Stimulated activated CD4-positive, alpha-beta T cell treated with anti-CD3 and anti-CD28 coated beads, Interleukin-4, amount 100 ng/mL, for 4 hours (primary cell): ENCODE measurements at places on chromosomes 2 and 18.

DNA sequence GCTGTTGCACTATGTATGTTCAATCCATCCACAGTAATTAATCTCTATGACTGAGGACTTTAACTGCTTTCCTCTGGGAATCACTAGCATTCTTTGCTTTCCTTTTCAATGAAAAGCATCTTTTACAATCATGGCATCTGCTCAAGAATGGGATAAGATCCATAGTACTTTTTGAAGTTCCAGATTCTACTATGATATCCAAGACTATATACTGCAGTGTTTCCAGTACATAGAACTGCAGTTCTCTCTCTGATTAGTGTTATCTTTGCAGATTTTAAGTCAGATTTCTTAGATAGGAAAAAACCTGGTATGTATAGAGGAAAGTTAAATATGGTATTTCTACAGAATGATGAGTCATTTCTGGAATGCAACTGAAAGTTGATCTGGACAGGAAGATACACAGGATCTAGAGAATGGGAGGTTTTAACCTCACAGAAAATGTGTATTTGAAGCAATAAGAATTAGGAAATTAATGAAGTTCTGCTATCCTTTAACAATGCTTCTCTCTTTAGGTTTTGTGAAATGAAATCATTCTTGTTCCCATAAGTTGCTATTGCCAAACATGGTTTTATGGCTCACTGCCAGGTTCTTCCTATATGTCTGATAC, 670.7 kb downstream of the ERBB4 start:
- DNase-seq: no peak

GRCh38 chr2:157468931-157469708, 25.2 kb upstream of the CYTIP start:
- DNase-seq: no peak

DNA sequence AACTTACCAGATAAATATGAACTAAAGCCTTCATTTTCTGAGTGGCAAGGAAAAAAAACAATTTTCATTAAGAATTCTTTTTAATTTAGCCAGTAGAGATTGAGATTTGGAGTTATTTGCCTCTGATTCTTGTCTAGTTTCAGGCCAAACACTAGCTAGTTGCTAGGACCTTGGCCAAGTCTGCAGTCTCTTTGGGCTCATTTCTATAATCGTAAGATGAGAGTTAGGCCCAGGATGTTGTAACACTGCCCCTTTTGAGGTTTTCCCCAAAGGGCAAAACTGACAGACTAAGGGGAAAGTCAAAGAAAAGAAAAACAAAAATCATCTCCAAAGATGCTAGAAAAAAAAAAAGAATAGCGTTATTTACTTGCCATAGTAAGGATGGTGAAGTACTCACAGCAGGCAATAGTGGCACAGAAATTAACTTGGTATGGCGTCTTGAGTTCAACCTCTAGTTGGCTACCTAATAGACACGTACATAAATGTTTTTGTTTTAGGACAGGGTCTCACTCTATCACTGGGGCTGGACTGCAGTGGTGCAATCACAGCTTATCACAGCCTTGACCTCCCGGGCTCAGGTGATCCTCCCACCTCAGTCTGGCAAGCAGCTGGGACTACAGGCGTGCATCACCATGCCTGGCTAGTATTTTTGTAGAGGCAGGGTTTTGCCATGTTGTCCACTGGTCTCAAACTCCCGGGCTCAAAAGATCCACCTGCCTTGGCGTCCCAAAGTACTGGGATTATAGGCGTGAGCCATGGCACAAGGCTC, 23.0 kb upstream of the ADAM17 start:
- no peak for DNase-seq

DNA sequence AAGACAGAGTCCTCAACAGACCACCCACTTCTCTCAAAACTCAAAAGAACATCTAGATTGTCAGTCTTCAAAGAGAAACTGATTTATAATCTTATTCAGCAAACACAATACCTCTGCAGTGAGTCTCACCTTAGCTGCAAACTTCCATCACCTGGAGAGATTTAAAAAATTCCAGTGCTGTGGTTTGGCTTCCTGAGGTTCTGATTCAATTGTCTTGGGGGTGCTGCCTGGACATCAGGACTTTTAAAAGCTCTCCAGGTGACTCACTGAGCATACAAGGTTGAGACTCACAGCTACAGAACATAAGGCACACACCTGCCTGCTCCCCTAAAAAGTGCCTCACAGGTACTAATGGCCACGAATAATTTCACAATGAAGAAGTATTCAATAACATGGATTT, 40.3 kb downstream of the RNF152 start:
- no peak for DNase-seq

GRCh38 chr2:73027340-73027739, 44.2 kb downstream of the SFXN5 start:
- no peak for DNase-seq

DNA sequence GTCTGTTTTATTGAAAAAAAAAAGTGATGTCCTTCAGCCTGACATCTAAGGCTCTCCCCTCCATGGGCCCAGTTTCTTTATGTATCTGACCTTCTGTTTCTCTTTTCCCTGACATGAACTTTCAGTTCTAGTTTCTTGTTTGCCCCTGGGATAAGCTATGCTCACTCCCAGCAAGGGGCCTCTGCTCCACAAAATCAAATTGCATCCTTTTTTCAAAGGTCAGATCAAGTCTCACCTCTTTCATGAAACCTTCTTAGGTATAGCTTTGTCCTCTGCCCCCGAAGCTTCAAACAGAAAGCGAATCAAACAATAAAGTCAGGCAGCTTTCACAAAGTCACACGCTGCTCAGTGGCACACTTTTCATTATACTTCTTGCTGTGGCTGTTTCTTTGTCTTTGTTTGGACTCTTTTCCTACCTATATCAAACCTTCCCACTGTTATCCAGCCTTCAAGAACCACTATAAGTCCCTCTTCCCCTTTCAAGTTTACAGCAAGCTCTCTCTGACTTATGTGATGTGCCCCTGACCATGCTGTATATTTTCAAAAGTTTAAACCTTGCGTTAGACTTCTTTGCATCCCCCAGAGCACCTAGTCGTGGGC, 23.3 kb downstream of the MAP3K19 start:
- DNase-seq: no peak
